Endothelial cell (in vitro differentiated cells): ENCODE measurements at places on chromosomes 11 and 22.

- DNase-seq = no peak
Observed at GRCh38 chr22:41382610-41383009, 868 bp downstream of the TEF start.

- DNase-seq = no peak
Observed at GRCh38 chr11:44880511-44880910, 70.2 kb downstream of the TP53I11 start.

DNA sequence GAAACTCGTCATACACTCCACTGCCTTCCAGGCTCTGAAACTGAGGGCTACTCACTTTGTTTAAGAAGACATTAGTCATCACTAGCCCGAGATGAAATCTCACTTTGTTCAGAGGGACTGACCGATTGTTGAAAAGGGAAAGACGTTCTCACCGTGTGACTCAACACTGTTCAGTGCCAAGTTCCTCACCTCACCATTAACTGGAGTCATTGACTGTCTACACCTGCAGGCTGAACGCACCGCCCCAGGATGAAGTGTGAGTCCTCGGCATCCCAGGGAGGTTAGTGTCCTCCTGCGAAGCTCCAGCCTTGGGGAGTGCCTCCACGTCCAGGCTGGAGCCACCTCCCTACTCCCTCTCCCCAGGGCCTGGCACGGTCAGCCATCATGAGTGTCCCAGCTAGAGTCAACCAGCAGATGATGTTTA is 30.4 kb downstream of the FADD start:
- no peak for DNase-seq

DNA sequence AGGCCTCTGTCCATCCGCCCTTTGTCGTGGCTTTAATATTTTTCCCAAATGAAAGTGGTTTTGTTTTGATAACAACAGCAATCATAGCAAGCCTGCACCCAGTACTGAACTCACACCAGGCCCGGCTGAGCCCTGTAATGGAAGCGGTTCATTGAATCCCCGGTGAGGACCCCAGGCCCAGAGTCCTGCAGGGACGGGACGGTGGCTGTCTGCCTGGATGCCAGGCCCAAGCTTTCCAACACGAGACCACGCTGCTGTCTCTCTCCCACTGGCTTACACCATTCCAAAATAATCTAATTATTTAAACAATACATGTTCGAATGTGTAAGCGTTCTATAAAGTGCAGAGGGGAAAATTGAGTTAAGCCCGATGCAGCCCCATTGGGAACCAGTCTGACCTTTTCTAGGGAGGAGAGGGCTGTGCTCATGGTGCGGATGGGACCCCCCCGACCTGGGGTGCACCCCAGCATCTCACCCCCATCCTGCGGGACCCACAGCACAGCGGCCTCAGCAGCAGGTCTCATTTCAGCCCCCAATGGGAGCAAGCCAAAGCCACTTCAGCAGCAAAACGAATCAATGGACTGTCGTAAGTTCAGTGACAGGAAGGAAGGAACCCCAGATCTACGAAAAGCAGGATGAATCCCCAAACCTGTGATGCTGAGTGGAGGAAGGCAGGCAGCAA is 1046.9 kb downstream of the BRD1 start:
- DNase-seq = no peak

GRCh38 chr11:109051200-109051599 is 370.8 kb upstream of the C11orf87 start:
- DNase-seq = no peak

DNA sequence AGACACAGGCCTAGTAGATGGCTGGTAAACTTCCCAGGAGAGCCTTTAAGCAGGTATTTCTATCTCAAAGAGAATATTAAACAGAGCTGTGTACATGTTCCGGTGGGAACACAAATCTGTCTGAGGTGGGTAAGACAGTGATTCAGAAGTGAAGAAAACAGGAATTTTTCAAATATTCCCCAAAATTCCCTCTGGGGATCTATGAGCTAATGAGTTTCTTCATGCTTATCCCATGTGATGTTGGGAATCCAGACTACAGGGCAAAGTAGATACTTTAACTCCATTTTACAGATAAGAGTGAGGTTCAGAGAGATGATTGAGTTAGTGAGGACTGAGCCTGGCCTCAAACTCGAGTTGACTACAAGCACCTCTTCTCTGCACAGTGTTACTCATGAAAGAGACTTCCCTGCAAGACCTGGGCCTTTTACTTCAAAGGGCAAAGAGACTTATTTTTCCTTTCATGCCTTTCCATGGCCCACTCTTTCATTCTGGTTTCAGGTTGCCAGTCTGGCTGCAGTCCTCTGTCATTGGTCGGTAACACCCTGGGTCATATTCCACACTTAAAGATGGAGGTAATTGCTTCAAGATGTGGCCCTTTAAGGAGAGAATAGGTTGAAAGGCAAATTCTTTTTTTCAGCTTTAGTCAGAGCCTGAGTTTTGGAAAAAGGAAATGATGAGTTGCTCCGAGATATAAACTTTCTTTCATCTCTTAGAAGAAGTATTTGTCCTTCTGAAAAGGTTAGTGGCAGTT is 70.1 kb downstream of the CYB5R2 start:
- DNase-seq = no peak

DNA sequence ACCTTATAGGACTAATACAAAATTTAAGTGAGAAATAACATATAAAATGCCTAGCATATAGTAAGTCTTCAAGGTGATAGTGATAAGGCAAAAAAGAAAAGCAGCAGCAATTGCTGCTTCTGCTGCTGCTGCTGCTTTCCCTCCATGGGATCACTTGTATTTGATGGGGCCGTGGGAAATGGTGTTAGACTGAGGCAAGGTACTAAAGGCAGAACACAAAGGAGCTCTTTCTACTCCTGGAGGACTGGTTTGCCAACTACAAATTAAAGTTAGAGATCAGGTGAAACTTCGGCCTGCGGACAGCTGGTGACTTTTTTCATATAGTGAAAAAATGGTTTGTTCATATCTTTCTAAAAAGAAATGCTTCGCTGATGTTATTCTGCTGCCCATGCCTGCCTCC is 46.3 kb downstream of the SWAP70 start:
- no peak for DNase-seq
